DMS153 (cell line): ENCODE measurements at places on chromosomes 1 and 21.

DNA sequence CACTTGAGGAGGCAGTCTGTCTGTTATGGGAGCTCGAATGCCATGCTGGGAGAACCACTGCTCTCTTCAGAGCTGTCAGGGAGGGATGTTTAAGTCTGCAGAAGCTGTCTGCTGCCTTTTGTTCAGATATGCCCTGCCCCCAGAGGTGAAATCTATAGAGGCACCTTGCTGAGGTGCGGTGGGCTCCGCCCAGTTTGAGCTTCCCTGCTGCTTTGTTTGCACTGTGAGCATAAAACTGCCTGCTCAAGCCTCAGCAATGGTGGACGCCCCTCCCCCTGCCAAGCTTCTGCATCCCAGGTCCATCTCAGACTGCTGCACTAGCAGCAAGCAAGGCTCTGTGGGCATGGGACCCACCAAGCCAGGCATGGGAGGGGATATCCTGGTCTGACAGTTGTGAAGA, 247.5 kb downstream of the LMX1A start:
- DNase-seq: peak; percentile 88

GRCh38 chr1:188426561-188426960, 1597.8 kb downstream of the PLA2G4A start:
- no peak for DNase-seq

DNA sequence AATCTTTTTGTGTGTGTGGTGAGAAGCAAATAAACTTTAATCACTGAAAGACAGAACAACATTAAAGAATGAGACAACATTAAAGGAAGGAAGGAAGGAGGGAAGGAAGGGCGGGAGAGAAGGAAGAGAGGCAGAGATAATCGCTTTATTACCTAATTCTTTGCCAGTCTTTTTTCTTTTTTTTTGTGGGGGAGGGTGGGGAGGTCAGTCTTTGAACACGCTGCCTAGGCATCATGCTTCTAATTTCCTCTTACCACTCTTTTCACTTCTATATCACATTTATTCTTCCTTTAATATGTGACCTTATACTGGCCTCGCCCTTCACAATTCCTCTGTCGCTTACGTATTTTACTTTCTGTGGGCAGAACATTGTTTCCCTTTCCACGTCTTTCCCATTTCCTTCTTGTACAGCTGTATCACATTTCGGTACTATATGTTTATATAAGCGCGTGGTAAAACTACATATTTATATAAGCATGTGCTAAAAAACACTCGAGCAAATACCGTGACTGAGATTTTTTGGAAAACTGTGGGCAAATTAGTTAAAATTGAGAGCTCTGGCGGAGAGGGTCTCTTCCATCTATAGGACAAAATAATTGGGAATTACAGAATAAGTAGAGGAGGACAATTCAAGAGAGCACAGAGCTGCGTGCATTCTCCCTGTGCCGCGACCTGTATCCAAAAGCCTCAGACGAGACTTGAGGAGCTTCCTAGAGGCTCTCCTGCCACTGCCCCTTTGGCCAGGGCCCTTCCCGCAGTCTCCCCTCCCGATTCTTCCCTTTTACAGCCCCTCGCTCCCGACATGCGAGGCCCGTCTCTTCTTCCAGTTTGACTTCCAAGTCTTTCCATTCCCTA, 823 bp upstream of the PRKAA2 start:
- peak; percentile 21 for DNase-seq

DNA sequence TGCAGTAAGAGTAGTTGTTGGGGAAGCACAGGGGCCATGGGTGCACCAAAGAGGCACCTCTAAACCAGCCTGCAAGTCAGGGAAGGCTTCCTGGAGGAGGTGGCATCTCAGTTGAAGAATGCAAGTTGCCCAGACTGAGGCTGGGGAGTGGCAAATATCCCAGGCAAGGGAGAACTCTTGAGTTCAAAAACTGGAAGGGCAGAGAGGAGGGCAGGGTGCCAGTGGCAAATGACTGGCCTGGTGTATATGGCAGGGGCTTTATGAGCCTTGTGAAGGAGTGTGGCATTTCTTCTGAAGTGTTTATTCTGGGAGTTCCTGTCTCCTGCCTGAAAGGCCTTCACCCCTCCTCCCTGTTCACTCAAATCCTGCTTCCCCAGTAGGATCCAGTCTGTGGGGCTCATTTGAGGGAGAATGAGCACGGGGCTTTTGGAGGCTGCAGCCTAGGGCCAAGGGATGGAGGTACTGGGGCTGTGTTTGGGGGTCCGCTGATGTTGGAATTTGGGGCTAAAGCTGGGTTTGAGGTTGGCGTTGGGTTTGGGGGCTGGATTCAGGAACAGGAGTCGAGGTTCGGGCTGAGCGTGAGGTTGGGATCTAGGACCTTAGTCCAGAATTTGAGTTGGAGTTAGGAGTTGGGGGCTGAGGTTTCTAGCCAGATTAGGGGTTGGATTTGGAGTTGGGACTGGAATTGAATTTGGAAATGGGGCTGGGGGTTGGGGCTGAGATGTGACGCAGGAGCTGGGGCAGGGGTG, at the start of gene TMEM125:
TMEM125 (plus strand) TSS at position 357 of the 749 bp plus-strand sequence. CDS start 2,740 bp downstream, outside the sequence.
- peak; percentile 36 for DNase-seq

- no peak for DNase-seq
Observed at GRCh38 chr1:165383067-165383466, 26.6 kb upstream of the LMX1A start.

DNA sequence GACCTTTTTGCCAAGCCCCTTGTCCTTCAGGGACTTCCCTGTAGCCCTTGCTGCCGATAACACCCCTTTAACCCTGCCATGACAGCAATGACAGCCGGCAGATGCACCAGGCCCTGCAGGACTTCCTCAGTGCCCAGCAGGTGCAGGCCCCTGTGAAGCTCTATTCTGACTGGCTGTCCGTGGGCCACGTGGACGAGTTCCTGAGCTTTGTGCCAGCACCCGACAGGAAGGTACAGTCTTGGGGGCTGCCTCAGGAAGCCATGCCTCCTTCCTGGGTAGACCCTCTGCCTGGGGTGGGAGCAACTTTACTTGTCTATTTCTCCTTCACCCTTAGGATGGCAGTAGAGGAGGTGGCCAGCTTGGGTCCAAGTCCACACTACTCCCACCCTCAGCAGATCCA, 16.1 kb upstream of the PADI6 start:
- no peak for DNase-seq

- no peak for DNase-seq
Observed at GRCh38 chr1:234139966-234140365, 233.3 kb upstream of the COA6 start.

DNA sequence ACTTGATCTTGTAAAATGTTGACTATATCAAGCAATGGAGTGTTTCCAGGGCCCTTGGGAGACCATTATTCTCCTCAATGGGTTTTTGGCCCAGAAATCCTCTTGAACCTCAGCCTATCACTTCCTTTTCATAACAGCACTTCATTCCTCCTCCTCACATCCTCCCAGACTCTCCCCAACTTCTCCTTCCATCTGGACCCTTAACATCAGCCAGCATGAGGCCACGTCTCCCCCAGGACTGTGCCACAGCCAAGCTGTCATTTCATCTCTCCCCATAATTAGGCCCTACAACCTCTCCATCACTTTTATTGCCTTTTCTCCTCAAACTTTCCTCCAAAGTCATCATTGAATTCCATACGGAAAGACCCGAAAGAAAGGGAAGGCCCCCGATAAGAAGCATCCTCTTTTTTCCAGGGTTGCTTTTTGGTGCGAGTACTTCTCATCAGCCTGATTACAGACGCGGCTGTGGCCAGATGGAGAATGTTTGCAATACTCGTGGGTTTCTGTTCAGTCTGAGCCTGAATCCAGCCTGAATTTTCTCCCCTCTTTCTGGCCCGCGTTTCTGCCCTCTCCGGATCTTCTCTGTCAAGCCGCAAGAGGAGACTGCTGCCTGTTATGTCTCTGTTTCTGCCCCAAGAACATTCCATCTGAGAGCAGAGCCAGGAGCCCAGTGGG, 52.7 kb upstream of the SLC25A33 start:
- no peak for DNase-seq

GRCh38 chr1:197062692-197063091, 4.4 kb downstream of the F13B start:
- DNase-seq: no peak

DNA sequence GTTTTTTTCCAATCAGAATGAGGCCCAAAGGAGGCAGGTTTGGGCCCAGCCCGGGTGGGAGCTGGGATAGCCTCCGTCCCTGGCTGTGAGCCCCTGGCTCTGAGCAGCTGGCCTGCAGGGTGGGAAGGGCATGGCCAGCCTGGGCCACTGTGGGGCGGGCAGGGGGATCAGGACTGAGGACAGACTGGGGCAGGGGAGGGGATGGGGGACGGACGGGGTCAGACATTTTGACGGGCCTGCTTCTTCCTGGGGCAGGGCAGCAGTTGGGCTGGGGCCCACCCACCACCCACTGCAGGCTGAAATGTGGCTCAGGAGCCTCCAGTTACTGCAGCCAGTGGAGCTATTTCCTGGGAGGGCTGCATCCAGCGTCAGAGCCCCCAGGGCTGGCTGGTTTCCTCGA, 2.5 kb upstream of the SLC6A9 start:
- no peak for DNase-seq

DNA sequence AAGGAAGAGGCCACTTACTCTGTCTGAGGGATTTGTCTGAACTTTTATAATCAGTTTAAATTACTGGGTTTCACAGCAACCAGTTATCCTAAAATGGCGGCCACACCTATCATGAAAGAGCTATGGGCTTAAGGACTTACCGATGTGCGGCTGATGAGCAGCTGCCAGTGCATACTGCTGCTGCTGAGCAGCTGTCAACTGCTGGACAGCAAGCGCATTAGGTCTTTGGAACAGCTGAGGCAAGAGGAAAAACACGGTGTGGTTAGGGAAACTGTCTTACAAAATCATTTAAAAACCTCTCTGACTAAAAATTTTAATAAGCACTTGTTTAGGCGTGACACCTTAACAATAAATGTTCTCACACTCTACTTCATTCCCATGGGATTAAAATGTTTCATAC, 72.6 kb upstream of the SDC3 start:
- DNase-seq: no peak

GRCh38 chr1:25810341-25811299, 9.1 kb upstream of the MTFR1L start:
- DNase-seq: peak; percentile 26

GRCh38 chr21:17612023-17612564, 607 bp downstream of the BTG3 start:
- no peak for DNase-seq

GRCh38 chr1:58936973-58937372, 153.1 kb upstream of the JUN start:
- DNase-seq: no peak

- DNase-seq: no peak
Observed at GRCh38 chr1:25697435-25698217, 81.0 kb downstream of the MAN1C1 start.
